ENCODE measurements at places on chromosomes 2 and 18.

GRCh38 chr2:47198985-47199451, 43.9 kb upstream of the STPG4 start:
- DNase-seq: no peak

DNA sequence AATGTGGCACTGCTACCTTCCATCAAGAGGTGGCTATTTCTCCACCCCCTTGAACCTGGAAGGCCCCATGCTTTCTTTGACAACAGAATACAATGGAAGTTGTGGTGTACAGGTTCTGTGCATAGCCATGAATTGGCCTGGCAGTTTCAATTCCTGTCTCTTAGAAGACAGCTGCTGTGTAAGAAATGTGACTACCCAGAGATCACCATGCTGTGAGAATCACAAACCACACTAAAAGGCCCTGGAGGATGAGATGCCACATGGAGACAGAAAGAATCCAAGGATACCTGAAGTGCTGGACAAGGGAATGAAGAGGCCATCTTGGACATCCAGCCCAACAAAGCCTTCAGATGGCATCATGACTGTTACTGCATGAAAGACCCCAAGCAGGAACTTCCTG, 47.7 kb upstream of the EHBP1 start:
- DNase-seq: peak; percentile 37

DNA sequence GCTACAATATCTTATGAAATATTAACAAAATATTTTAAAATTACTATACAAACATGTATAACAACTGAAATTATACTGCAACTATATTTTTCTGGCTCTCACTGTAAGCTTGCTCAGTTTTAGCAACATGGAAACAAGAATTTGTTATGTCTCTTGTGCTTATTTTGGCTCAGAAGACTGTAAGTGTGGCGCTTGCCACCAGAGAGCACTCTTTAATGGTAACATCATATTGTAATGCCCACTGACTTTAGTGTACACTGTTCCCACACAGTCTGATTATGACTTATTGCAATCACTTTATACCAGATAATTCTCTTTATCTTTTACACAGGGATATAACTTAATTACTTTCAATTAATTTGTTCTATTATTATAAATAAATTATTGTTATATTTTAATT, 1500.6 kb upstream of the TMEFF2 start:
- peak; percentile 30 for DNase-seq

- DNase-seq: no peak
Measured at GRCh38 chr2:105521176-105521575, 122.3 kb upstream of the FHL2 start.

DNA sequence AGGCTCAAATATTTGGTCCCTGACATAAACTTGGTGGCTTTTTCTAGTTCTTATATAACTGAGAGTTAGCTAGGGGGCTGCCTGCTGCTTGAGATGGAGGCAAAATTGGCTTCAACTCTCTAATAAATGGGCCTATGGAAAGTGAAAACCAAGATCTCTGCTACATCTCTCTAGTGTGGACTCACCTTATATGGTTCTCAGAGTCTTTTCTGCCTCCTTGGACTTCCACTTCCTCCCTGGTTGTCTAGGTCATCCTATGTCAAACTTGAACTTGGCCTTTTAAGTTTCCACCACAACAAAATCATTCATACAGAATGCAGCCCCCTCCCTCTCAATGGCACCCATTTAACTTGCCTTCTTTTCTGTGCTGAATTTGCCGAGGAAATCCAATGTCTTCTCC, 23.9 kb upstream of the ARHGAP25 start:
- peak; percentile 62 for DNase-seq

GRCh38 chr2:86253424-86253823, 54.2 kb downstream of the MRPL35 start:
- DNase-seq: no peak

DNA sequence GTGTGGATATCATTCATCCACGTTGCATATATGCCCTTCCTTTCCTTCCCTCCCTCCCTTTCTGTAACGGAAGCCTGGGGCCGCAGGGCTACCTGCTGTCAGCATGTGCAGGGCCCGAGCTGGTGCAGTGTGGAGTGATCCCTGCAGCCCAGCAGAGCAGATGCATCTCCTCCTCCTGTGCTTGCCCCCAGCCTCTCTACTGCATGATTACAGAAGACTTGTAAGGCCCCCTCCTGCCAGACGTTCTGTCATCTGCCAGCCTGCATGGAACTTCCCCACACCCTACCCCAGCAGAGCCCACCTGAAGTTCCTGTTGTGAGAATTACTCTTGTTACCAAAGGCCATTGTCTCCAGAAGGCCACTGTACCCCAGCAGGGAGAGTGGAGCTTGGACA, 67.5 kb upstream of the FOSL2 start:
- DNase-seq: no peak

DNA sequence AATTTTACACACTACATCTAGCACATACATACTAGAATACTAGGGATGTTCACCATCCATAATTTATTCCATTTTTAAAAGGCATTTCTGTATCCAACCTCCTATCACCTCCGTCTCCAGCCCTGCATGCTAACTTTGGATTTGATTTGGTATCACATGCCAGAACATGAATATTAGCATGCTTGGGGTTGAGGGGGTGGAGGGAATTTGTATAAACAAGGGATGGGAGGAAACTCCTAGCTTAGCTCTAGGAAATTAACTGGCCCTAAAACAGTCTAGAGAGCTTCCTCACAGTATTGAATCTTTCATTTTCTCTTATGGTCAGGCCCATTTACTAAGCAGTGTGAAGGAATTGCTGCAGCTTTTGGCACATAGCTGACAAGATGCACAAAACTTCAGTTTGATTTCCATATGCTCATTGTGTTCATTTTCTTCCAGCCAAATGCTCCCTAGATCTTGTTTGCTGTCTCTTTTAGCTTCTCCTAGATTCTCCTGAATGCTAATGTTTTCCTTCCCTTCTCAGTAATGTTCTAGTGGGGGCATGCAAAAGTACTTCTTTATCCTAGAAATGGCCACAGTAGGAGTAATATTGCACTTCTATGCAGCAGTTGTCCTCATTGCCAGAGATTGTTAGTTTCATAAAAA, 135.2 kb downstream of the VWC2L start:
- DNase-seq: no peak

DNA sequence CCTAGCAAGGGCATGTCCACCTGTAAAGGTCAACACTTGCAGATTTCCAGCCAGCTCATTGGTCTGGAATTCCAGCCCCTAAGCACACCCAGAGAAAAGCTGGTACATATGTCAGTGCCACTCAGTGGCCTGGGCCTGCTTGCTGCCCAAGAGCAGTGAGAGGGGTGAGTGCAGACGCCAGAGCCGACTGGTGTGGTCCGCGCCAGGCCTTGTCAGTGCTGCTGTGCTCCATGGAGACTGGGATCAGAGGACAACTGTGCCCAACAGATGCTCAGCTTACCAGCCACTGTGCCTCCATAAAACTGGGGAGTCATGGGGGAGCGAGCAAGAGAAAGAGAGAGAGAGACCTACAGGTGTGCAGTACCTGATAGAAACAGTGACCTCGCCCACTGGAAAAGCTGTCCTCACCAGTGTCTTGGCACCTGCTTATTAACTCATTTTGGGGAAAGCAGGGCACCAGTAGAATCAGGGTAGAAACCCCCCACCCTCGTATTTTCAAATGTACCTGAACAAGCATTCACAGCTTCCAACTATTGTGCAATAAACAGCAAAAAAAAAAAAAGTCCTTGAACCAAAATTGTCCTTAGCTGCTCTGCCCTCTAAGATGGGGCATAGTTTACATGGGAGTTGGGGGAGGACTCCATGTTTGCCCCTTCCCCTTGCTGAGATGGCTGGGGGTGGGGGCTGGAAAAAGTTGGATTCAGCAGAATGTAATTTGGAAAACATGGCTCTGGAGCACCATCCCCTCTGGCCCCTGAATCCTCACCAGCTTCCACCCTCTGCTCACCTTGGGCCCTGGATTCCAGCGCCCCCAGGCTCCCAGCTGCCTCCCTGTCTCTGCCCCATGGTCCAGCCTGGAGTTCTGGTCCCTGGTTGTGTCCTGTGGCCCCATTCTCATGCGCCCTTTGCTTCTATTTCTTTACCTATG, 1.4 kb upstream of the SP140L start:
- no peak for DNase-seq

- DNase-seq: no peak
Measured at GRCh38 chr2:174796319-174796771, 32.1 kb upstream of the CHRNA1 start.

DNA sequence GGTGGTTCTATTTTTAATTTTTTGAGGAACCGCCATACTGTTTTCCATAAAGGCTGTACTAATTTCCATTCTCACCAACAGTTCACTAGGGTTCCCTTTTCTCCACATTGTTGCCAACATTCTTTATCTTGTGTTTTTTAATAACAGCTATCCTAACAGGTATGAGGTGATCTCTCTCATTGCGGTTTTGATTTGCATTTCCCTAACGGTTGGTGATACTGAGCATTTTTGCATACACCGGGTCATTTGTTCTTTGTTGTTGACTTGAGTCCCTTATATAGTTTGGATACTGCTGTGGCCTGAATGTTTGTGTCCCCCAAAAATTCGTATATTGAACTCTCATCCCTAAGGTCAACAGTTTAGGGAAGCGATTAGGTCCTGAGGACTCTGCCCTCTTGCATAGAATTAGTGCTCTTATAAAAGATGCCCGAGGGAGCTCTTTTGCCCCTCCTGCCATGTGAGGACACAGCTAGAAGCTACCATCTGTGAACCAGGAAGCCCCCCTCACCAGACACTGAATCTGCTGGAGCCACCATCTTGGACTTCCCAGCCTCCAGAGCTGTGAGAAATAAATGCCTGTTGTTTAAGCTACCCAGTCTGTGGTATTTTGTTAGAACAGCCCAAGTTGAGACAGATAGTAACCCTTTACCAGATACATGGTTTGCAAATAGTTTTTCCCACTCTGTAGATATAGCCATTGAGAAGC, 4.7 kb downstream of the IMP4 start:
- DNase-seq: no peak

GRCh38 chr2:224612578-224612977, 27.4 kb upstream of the CUL3 start:
- no peak for DNase-seq

DNA sequence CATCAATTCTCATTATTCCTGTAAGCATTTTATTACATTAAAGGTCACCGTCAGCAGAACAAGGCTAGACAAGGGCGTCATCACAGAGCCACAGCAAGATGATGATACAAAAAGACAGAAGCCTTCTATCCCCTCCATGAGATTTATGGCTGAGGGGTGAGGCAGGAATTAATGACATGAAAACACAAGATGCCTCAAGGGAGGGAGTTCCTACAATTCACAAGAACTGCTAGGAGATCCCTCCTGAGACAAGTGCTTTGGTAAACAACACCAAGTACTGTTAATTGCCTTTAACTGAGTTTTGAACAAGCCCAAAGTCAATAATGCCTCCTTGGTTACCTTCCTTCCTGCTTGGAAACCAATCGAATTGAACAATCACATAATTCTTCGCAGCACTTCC, 14.1 kb downstream of the ADD2 start:
- no peak for DNase-seq

DNA sequence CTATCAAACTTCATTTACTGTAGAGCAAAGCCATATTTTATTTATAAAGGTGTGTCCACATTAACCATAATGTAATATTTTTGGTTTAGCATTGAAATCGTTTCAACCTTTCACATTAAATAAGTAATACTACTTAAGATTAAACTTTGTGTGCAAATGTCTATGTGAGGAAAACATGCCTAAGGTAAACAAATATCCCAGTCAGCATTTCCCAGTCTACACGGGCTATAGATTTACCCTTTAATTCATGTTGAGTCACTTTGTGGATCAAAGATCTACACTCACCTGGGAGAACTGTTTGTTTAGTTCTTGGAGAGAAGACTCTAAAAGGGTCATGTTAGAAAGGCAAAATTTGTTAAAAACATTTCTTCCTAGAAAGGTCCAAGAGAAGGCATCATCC, 89.1 kb downstream of the ABCA12 start:
- no peak for DNase-seq

GRCh38 chr2:233433794-233434193, 79.5 kb downstream of the DGKD start:
- no peak for DNase-seq

- DNase-seq: no peak
Measured at GRCh38 chr2:33052361-33052735, 105.6 kb downstream of the LTBP1 start.

DNA sequence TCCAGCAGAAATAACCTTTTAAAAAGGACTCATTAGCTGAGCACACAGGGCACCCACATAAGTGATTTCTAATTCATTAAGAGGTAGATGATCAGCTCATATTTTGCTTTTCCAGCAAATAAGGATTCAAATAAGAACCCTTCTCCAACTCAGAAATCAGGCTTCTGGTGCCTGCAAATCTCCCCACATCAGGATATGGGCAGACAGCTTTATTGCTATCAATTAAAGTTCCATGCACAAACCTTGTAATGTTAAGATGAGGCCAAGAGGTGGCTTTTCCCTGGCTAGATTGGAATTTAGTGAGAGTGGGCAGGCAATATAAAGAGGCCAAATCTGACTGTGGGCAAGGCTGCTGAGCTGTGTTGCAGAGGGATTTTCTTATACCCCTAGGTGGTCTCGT, 193.6 kb downstream of the SH3RF3 start:
- DNase-seq: no peak

- DNase-seq: no peak
Measured at GRCh38 chr2:235371018-235371417, 122.8 kb upstream of the AGAP1 start.

GRCh38 chr2:167181134-167181533, 292.9 kb downstream of the XIRP2 start:
- DNase-seq: no peak

DNA sequence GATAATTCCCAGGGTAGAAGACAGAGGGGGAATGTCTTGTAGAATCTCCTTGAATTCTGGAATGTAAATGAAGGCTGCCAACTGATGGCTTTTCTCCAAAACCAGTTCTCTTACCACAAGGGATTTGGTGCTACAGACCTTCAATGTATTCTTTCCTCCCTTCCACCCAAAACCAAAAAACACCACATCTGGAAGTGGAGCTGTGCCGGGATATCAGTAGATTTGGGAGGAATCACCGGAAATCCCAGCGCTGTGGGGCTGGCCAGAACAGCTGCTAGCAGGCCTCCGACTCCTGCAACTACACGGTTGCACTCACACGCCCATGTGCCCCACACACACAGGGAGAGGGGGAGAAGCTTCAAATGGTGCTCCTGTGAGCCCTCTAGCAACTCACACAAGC, 45.7 kb downstream of the RPL31 start:
- DNase-seq: no peak

GRCh38 chr2:105134081-105134480, 96.2 kb downstream of the MRPS9 start:
- no peak for DNase-seq

GRCh38 chr2:76998704-76999103, 523.5 kb downstream of the LRRTM4 start:
- DNase-seq: no peak

DNA sequence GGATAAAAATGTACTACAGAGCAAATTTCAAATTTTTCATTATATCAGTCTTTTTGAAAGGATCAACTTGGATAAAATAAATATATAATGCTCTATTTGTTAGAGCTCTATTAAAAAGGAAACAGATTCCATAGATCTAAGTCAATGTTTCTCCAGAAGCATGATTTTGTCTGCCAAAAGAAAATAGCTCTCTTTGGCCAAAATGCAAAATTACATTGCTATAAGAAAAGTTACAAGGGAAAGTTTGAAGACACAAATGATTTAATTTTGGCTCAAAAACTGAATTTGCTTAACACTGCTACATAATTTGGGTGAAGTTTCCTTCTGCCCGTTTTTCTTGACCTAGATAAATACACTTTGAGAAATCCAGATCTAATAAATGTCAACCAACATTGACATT, 15.7 kb downstream of the C2orf69 start:
- DNase-seq: no peak

- DNase-seq: no peak
Measured at GRCh38 chr18:48216639-48217257, 192.4 kb downstream of the ZBTB7C start.

- DNase-seq: no peak
Measured at GRCh38 chr2:18790509-18791171, 201.3 kb upstream of the NT5C1B start.

Data from GM12865 (cell line).